Sigmoid colon (tissue), 7 donors: ENCODE measurements at places on chromosomes 7 and 10.

DNA sequence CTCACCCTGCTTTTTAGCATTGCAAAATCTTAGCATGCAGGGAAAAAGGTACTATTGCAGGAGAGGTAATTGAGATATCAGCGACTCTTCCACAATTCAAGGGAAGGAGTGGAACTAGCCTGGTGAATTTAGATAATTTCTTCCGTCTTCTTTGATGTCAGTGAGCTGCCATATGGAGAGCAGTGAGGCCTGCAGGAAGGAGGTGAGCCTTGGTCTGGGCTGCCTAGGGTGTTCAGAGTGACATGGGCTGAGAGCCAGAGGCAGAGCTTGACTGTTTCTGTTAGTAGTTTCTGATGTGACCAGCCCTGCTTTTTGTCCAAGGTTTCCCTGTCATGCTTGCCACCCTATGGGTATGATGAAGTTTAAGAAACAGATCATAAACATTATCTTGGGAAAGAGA is 28.6 kb downstream of the KAT6B start:
- peak; percentile 73 for DNase-seq

DNA sequence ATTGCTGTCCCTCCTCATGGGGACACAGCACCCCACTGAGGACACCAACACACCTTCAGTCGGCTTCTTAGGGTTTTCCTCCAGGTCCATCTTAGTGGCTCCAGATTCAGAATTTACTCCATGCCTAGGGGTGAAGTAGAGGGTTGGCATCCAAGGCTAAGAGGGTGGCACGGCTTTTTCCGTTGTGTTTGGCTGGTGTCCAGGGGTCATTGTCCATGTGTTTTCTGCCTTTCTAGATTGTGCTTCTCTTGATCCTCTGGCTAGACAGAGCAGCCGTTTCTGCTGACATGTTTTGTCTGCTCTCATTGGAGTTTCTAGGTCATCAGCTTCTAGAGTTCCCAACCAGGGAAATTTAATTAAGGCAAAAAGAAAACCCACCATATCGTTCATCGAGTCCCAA is 291.6 kb upstream of the CELF2 start:
- no peak for DNase-seq

- DNase-seq = no peak
These were observed 11.5 kb downstream of the SHH start for GRCh38 chr7:155800741-155801267.

DNA sequence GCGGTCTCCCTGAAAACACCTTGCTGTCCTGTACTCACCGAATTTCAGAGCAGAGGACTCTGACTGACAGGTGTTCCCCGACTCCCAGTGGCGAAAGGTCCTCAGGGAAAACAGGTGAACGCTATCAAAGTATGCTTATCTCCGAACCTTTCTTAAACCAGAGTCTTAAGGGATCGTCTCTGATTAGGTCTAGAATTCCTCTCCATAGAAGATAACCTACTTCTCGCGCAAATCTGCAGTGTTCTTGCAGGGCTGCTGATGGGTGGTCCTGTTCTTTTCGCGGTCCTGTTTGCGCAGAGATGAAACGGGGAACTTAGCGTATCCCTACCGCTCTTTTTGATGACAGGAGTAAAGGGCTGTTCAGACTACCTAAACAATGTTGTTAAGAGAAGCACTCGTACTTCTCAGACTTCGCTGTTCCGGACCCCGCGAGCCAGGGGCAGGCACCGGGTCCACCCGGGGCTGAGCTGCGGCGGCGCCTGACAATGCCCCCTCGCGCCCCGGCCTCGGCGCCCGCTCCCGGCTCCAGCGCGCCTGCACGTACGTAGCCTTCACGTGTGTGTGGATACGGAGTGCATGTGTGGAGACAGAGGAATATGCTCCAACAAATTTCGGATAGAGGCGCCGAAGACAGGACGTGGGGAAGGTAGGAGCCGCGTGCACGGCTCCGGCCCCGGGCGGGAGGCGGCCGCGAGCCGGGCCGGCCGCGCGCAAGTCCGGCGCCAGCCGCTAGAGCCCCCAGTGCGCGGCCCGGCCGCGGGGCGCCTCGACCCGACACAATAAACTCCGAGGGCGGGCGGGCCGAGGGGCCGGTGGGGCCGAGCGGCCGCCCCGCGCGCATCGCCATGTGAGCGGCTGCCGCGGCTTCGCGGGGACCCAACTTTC is 766 bp upstream of the ZMYND11 start:
- DNase-seq = peak; percentile 72

- no peak for DNase-seq
These were observed 54.7 kb upstream of the EGFR start for GRCh38 chr7:54964136-54964535.

DNA sequence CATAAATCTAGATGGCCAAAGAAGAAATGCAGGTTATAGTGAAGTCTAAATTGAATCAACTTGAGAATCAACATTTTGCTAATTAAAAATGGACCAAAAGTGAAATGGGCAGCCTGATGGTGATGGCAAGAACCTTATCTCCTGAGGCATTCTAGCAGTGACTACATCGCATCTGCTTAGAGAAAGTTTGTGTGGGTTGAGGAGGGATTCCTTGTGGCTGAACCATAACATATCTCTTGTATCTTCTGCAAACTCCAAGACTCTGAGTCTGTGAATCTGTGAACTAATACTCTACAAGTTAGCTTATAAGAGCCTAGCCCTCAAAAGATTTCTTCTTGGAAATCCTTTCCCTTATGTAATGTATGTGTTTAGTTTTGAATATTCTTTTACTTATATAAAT is 85.6 kb downstream of the PRKG1 start:
- no peak for DNase-seq

DNA sequence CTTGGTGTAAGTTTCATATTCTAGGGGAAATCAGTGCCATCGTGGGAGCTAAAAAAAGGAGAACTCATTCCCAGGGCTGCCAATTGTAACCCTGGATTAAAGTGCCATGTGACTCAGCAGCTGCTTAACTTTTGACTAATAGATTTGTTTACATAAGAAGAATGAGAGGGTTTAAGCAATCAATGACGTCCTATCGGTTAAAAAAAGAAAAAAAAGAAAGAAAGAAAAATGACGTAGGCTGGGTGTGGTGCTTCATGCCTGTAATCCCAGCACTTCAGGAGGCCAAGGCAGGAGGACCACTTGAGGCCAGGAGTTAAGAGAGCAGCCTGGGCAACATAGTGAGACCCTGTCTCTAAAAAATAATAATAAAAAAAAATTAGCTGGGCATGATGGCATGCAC is 116.2 kb upstream of the AFAP1L2 start:
- no peak for DNase-seq

DNA sequence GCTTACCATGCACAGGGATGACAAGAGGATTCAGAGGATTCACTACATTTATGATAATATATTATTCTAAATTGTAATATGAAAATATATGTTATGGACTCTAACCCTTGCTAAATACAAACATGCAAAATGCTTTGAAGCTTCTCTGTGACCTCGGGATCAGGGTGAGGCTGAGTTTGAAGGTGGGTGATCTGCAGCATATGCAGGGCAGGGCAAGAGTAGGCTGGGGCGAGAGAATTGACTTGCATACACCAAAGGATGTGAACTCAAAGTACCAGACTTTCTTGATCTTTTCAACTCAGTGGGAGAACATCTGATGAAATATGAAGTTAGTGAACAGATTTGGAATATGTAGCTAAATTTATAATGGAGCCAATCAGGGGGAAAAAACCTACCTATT is 57.0 kb downstream of the GPR158 start:
- DNase-seq = no peak

- DNase-seq = peak; percentile 33
These were observed 45.0 kb downstream of the JAKMIP3 start for GRCh38 chr10:132110713-132111112.

GRCh38 chr10:62554632-62555199 is 180.5 kb downstream of the ZNF365 start:
- no peak for DNase-seq

DNA sequence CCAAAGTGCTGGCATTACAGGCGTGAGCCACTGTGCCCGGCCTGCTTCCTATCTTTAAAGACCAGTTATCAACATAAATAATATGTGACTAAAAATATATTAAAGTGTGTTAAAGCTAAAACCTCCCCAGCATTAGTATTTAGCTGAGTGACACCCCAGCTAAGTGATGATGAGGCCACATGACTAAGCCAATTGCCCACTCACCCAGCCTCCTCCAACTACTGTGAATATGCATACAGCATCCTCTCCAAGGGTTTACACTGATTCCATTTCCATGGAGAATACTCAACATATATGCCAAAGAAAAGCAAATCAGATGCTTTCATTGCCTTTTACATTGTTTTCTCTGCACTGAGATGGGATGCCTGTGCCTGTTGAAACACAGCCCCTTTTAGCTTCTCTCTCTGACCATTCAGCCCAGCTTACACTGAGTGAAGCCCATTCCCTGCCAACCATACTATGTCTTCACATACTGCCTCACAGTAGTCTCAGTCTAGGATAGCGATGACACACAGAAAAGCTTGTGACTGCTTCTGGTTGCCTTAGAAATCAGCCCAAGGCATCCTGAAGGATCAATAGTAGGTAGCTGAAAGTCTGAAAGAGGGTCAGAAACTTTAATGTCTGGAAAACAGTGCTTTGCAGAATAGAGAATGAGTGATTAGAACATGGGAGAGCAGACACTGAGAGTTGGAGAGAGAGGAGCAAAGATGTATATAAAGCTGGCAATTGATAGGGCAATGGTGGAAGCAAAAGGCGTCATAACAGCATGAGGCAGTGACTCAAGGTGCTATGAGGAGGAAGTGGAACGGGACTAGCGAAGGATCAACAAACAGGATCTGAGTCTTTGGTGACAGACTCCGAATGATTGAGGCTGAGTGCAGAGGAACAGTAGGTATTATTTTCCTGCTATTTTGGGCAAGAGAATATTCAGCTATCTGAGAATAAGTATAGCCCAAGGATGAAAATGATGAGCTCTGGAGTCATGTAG is 19.8 kb upstream of the ATE1 start:
- no peak for DNase-seq
